NCI-H1092 treated with DMSO at 0.1 percent for 48 hours (cell line): ENCODE measurements at places on chromosomes 3 and 15.

DNA sequence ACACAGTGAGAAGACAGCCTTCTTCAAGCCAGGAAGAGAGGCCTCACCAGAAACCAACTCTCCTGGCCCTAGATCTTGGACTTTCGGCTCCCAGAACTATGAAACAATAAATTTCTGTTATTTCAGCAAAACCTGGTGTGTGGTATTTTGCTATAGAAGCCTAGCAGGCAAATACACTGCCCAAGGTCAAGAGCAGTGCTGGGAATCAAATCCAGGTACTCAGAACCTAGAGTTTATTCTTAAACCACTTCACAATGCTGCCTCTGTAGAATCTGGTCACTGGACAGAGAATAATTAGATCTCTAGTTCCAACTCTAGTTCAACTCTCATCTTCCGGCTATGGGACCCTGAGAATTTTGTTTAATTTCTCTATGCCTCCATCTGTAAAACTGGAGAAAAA is 46.6 kb downstream of the ATP13A4 start:
- DNase-seq = no peak

DNA sequence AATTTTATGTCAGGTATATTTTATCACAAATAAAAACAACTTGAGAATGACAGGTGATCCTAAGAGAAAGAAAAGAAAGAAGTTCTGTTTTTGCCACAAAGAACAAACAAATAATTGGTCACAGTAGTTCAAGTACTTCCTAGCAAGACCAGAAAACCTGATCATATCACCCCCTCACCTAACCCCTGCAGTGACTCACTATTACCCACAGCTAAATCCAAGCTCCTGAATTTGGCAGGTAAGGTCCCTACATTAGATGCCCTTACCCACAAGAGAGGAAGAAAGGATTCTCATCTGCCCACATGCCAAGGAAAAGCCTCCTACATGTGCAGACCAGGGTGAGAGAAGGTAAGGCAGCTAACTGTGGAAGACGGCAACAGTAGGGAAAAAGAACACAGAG is 4.4 kb downstream of the SSUH2 start:
- DNase-seq = no peak

- no peak for DNase-seq
Observed at GRCh38 chr15:26083457-26083856, 220.3 kb upstream of the ATP10A start.

DNA sequence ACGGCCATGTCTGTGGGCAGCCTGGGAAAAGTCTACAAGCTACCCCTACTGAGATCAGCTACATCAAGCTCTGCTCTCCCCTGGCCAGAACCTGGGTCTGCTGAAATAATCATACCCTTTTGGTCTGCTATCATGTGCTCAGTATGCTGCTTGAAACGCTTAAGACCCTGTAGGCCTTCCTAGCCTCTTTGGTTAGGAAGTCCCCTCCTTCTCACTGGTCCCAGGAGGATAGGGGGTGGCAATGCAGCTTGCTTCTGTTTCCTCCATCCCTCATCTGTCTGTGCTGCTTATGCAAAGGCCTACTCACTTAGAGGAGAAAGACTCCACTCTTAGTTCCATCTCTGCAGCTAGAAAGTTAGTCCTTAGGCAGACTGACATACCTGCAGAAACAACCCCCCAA is 118.2 kb upstream of the RASGRP1 start:
- DNase-seq = no peak

GRCh38 chr3:195895078-195895860 is 13.1 kb downstream of the TNK2 start:
- peak; percentile 62 for DNase-seq

DNA sequence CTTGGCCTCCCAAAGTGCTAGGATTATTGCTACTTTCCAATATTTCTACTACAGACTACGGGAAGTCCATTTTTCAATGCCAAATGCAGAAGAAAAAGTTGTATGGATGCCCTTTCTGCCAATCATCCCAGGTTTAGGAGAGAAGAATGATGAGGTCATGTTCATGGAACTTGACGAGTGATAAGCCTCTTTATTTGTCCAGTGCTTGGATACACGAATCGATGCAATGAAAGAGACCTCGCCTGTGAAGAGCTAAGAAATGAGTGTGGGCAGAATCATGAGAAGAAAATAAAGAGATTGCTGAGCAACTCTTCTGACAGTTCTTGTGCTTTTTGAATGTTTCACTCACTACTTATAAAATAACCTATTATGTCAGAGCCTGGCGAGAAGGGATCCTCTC is 996 bp upstream of the SLC28A1 start:
- DNase-seq = no peak

DNA sequence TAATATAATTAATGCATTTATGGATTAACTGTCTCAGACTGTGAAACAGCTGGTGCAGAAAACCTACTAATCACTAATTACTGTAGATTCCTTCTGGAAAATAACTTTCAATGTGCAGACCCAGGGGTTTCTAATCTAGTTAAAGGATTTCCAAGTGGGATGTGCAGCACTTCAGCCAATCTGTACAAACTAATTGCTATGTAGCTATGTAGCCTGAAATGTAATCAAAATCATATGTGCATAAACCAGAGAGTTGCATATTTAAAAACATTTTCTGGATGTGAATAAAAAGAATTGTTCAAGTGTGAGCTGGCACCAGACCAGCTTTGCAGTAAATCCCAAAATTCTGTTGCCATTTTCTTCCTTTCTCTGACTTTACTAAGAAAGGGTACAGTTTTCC is 127.5 kb upstream of the CD96 start:
- no peak for DNase-seq

- no peak for DNase-seq
Observed at GRCh38 chr3:4949659-4950058, 29.6 kb upstream of the BHLHE40 start.

- DNase-seq = no peak
Observed at GRCh38 chr3:49900491-49901153, 3.1 kb downstream of the MST1R start.

DNA sequence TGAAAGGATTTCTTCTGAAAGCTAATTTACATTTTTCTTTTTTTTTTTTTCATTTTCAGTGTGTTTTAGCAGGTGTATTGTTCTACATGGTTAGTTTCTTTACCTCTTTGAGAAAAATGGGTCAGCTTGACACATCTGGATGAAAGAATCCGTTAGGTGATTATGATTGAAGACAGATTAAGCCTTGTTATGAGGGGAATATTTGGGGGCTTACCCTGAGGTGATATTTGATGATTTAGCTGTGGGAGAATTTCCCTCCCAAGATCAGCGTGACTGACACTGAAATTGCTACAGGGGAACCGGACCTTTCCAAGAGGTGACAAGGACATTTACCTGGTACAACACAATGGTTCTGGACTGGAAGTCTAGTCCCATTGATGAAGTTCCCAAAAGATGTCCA is 147.5 kb downstream of the NFKBIZ start:
- DNase-seq = no peak

- no peak for DNase-seq
Observed at GRCh38 chr15:61390138-61390537, 161.0 kb upstream of the RORA start.

GRCh38 chr3:71491154-71491752 is 92.3 kb downstream of the FOXP1 start:
- DNase-seq = no peak

DNA sequence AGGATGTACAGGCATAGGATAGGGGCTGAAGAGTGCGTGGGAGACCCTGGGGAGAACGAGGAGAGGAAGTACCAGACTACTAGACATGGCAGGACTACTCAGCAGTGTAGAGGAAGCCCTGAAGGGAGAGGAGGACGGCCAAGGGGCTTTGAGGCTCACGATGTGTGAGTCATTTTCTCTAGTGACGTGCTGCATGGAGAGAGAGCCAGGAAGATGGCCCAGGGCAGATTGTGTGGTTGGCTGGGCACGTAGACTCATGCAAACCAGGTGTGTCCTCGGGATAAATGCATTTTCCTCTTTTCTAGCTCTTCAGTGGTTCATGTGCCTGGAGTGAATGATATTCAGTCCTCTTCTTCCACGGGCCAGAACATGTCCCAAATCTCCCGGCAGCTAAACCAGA is 115.0 kb upstream of the ABHD17C start:
- DNase-seq = no peak

DNA sequence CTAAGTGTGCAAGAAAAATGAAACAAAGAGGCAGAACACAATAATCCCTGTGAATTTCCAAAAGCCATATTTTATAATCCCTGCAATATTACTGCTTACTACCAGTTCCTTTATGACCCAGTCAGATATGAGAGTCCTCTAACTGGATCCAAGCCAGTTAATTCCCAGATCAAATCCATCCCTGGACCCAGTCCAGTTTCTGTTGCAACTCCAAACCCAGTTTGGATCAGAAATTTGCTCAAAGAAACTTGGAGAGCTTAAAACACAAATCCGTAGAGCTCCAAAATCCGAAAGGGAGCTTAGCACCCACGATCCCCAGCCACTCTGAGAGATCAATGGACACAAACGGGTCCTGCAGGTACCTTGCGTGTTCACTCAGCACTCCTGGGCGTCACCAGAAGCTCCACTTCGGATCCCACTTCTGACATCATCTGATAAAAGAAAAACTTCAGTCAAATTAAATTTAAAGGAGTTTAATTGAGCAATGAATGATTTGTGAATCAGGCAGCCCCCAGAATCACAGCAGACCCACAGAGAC is 32.6 kb upstream of the THUMPD3 start:
- DNase-seq = no peak

DNA sequence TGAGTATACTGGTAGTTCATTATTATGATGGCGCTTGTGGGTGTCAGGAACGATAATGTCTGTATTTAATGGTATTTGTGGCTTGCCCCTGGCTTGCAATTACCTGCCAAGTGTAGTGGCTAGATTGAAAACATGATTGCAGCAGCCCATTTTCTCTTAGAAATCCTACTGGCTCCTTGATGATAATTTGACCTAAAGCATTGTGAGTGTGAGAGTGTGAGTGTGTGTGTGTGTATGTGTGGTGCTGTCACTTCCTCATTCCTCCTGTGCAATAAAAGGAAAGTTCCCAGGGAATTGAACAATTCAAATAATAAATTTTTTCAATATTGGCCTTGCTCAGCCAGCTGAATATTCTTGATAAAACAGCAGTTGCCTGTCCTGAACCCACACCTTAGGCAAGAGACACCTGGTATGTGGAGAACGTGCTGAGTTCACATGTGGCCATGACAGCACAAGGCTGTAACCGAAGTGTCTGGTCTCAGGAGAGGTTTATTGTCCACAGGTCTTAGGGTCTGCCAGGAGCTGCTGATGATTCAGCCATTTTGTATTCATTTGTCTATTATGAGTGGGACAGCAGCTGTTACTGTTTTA is 193.3 kb downstream of the CD47 start:
- peak; percentile 28 for DNase-seq

DNA sequence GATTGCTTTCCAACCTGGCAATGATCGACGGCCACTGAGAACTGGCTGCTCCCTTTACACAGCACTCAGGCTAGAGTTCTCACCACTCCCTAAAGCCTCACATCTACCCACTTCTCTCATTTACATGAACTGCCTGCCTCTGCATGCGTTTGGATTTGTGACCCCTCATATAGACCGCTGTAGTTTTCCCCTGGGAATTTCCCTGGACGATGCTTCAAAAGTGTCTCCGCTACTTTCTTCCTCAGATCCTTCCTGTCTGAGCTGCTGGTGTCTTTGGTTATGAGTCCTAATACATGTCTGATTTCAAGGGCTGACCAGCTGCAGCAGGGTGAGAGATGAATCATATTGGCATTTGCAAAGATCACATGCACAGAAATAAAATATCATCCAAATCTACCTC is 116.7 kb upstream of the ETV5 start:
- DNase-seq = no peak

DNA sequence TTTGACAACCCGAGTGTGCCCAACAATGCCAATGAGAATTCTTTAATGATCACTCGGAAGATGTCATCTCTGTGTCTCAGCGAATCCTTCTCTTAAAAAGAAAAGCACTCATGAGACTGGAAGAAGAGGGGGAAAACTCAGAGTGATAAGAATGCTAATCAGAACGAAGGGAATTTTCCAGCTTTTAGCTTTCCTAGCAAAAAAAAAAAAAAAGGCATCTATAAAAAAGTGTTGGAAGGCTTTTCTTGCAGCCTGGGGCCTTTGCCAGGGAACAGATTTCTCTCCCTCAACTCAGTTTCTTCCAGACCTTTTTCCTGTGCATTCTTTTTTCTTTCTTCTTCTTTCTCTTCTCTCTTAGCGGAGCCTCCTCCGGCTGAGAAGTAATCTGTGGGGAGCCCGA is 80.5 kb upstream of the NEO1 start:
- no peak for DNase-seq

DNA sequence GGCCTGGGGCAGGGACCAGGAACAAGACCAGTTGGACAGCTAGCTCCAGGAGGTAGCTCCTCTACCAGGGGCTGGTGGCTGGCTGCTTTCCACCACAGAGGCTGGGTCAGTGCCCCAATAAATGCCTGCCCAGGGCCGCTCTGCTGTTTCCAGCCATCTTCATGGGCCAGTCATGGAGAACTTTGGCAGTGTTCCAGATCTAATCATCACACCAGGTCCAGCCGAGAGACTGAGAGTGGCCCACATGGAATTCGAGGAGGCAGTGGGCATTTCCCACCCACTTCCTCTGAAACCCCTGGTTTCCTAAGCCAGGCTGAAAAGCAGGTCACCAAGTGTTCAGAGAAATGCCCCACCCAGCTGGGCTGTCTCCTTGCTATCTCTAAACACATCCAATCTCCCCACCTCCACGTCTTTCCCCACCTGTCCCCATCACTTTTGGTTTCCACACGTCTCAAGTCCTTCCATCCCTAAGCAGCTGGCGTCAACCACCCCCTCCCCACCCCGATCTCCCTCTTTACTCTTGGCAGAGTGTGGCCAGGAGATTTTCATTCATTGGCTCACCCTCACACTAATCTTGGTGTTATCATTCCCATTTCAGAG is 190.0 kb upstream of the LINGO1 start:
- DNase-seq = no peak

GRCh38 chr3:102307442-102307841 is 127.4 kb upstream of the ZPLD1 start:
- no peak for DNase-seq

GRCh38 chr3:41129731-41130130 is 69.6 kb upstream of the CTNNB1 start:
- DNase-seq = no peak

DNA sequence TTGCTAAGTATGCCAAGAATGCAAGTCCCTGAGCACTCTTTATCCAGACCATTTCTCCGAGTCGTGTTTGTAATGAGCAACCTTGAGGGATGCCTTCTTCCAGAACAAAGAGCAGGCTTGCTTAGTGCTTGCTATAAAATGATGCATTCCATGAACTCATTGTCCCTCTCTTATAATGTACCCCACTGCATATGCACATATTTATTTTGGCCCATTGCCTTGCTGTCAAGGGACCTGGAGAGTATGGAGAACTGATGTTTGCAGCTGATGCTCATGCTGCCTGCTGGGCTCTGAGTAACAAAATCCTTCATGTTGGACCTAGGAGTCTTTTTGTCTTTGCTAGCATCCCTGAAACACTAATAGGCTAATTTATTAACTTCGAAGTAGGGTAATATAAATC is 97.8 kb upstream of the AADACL2 start:
- peak; percentile 68 for DNase-seq

GRCh38 chr3:16604887-16605602 is at the start of gene DAZL:
TSS of gene DAZL (minus strand) at chr3:16605423. CDS start at chr3:16605205, 218 bp downstream.
- DNase-seq = no peak

- DNase-seq = no peak
Observed at GRCh38 chr3:55903680-55904079, 416.6 kb upstream of the WNT5A start.
